ENCODE measurements at places on chromosomes 7 and 10. TPM values are rescaled to one million over a fixed set of nuclear protein-coding genes. Genes with fewer than 3 reads are reported as not detected.

Gene LDB1
- 70.8 TPM for total RNA-seq

Gene HOXA6
- total RNA-seq: not detected

Gene ITPRID1
- 8.6 TPM for total RNA-seq

Gene SPDYE1
- not detected for total RNA-seq

Gene DBF4
- 14.5 TPM for total RNA-seq

GRCh38 chr10:118017071-118017740 is 29.5 kb downstream of the RAB11FIP2 start:
- DNase-seq: no peak

DNA sequence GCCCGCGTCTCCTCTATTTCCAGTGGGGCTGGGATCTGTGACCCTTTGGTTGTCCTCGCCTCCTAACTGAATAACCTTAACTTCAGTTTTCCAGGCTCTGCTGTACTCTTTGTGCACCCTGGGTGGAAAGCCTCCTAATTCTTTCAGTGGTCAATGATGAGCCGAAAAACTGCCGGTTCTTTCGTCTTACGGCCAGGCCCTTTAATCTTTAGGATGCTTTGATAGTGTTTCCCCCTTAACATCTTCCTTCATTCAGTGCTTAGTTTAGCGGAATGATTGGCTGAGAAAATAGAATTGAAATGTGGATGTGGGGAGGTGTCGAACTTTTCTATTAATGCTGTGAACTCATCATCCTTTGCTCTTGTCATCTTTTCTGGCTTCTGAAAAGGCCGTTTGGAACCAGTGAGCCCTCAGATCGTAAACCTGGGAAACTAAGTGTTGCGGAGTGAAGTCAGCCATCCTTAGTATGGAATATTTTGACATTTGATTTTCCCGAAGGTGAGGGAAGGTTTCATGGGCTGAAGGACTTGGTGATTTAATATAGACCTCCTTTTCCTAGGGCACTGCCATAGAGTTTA is 847 bp downstream of the GARS1 start:
- no peak for DNase-seq

Measured in occipital lobe (tissue), 3 donors.